ENCODE measurements at places on chromosomes 6 and 20.

DNA sequence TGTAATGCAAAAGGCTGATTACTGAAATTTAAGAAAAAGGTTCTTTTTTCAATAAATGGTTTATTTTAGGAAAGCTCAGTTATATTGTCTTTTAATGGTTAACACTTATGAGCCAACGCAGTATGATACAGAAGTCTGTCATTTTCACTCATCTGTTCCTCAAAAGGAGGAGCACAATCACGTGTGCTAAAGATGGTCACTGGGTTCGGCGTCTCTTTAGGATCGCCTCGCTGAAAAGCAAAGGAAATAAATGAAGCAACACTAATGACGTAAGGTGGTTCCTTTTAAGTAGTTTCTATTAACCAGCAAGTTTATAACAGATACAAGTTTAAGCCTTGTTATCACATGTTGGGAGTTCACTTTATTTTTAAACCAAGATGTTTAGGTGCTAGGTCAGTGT, 125.7 kb downstream of the MAP3K4 start:
- no peak for DNase-seq

DNA sequence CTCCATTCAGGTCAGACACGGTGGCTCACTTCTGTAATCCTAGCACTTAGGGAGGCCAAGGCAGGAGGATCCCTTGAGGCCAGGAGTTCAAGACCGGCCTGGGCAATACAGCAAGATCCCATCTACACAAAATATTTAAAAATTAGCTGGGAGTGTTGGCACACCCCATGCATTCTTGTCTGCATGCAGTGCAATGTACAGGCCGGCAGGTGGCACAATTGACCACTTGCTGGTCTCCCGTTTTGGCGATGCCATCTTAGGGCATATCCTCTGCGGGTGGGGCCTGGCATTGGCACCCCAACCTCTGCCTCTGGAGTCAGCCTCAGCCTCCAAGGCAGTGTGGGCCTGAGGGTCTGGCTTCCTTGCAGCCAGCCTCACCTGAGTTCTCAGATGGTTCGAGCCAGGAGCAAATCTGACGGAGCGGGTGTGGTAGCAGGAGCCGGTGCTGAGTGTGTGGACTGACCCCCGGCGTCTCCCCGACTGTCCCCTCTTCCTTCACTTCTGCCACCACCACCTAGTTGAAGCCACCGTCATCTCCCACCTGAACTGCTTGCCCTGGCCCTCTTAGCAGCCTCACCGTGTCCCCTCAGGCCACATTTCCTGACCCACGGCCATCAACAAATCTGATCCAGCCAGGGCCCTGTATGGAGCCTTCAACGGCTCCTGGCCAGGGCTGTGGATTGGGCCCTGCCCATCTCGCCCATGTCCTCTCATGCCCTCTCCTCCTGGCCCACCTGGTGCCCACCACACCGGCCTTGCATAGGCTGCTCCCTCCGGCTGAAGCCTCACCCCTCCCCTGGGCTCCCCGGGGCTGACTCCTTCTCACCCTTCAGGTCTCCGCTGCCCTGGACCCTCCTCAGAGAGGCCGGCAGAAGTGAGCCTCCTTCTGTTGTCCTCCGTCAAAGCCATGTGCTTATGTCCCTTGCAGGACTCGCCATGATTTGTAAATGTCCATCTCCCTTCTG, 44.0 kb downstream of the EFCAB8 start:
- peak; percentile 54 for DNase-seq

DNA sequence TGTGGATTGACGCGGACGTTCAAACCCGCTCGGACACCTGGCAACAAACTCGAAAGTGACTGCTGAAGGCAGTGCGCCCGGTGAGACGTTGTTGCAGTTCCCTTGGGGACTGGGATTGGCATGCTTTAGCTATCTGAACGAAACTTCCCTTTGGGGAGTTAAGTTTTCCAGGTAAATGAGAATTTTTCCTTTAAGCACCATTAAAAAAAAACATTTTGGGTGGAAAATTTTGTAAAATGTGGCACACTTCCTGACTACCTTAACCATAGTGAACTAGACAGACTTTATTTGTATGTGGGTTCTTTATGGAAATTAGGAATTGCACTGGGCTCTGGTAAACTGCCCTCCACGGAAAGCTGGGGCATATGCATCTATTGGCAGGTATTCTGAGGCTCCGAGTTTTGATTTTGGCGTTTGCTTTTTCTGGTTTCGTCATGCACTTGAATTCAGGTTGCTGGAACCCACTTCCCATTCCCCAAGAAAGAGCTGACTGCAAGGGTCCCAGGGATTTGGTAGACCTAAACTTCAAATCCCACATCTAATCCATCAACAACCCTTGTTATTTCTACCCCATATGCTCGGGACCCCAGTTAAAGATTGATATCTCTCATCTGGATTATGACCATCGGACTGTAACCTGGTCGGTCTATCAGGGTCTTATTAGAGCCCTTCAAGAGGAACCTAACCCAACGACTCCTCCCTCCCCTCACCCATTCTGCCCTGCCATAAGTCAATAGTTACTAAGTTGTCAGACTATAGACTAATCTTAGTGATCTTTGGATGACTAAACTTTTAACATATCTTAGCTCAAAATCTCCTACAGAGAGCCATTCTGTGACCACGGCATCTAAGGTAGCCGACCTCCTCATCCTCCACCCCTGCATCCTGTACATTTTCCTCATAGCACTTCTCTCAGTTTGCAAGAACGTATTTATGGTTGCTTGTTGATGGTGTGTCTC, 800 bp upstream of the DYNLT1 start:
- DNase-seq: no peak

- no peak for DNase-seq
Measured at GRCh38 chr20:62824476-62825332, 7.9 kb downstream of the COL9A3 start.

DNA sequence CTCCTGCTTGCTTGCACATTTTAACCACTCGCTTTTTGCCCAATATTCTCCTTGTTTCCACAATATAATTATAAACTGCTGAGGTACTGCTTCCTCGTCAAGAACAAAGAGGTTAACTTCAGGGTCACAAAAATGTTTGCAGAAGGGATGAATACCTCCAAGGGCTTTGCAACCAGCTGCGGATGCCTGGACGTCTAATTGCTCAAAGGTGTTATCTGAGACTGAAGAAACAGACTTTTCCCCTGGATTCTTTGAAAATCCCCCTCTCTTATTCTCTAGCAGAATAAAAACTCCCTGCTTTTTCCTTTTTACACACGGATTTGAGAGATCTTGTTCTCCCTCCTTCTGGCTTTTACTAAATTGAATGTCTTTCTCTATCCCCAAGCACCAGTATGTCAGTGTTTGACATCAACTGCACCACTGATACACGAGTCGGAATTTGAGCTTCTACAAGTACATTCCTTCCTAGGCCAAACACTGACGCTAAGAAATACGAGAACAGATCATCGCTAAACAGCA, 336 bp upstream of the SMPDL3A start:
- no peak for DNase-seq

- DNase-seq: no peak
Measured at GRCh38 chr6:21331235-21331634, 262.3 kb upstream of the SOX4 start.

- no peak for DNase-seq
Measured at GRCh38 chr6:36227379-36228228, 31.1 kb downstream of the BRPF3 start.

GRCh38 chr6:16092990-16093389, 35.9 kb upstream of the MYLIP start:
- no peak for DNase-seq

DNA sequence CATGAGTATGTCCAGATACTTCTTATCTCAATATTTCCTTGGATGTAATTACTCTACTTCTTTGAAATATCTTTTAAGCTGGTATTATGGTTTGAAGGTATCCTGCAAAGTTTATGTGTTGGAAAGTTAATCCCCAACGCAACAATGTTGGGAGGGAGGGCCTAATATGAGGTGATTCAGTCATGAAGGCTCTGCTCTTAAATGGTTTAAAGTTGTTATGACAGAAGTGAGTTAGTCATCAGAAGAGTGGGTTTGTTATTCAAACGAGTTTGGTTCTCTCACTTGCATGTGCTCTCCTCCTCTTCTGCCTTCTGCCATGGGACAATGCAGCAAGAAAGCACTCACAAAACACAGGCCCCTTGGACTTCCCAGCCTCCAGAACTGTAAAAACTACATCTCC, 176.3 kb downstream of the KCNQ5 start:
- no peak for DNase-seq

DNA sequence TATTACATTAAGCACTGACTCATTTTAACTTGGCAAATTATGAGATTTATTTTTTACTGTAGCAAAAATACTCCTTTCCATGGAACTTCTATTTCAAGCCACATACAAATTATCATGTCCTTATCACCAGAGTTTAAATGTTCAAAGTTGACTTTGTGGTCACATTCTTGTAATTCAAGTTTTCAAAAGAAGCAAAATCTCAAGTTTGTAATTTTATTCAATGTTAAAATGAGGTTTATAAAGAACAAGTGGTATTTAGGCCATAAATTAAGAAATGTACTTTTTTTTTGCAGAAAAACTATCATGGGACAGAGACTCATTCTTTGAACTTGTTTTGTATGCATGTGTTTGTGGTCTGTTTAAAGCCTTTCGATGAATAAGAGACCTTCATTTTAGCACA, 811.5 kb downstream of the TENT5A start:
- DNase-seq: no peak

- DNase-seq: no peak
Measured at GRCh38 chr20:44495802-44496481, 20.3 kb downstream of the TTPAL start.

- no peak for DNase-seq
Measured at GRCh38 chr6:115634887-115635286, 425.8 kb downstream of the FRK start.

DNA sequence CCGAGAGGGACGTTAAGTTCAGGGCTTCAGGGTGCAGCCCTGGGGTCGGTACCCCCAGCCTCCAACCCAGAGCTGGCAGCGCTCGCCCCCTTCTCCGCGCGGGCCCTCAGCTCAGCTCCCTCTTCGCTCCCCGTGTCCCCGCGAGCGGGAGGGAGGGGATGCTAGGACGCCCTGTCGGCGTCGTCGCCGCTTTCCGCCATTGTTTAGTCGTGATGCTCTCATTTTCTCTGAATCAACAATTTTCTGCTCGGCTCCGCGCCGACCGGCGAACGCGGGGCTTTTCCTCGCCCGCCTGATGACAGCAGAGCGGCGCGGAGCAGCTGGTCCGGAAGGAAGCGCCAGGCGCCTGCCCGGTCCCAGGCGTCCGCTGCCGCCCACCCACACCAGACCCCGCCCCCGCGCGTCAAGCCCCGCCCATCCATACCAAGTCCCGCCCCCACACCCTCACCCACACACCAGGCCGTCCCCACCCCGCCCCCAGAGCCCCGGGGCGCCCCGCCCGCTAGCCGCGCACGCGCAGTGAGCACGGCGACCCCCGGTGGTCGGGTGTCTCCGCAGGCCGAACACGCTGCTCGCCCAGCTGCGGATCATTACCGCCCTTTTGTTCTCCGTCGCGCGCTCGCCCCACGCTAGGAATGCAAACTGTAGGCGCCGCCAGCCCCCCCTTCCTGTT, 50.1 kb upstream of the SLC32A1 start:
- DNase-seq: peak; percentile 80

DNA sequence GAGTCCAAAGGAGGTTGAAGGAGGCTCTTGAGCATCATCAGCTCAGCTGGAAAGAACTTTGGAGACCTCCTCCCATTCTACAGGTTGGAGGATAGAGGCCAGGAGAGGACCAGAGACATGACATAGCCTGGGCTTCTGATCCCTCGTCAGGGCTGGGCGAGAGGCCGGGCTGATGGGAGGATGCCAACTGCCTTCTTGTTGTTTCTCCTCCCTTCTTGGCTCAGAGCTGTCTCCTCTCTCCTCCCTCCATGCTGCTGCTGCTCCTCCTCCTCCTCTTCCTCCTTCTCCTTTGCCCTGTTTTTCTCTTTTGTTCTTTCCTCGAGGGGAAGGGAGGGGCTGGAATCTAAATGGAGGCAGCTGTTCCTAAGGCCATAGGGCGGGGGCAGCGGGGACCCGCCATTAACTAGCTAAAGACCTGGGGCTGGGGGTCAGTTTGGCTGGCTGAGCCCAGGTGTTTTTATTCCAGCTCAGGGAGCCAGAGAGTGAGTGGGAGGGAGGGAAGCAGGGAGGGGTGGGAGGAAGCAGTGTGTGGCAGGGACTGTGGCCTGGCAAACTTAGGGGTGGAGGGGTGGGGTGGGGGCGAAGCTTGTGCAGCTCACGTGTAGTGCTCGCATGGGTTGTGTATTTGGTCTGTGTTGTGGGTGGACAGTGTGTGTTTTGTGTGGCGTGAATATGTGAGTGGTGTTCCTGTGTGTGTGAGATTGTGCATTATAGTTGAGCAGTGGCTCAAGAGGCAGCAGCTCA, 84.8 kb downstream of the CD40 start:
- DNase-seq: peak; percentile 17

DNA sequence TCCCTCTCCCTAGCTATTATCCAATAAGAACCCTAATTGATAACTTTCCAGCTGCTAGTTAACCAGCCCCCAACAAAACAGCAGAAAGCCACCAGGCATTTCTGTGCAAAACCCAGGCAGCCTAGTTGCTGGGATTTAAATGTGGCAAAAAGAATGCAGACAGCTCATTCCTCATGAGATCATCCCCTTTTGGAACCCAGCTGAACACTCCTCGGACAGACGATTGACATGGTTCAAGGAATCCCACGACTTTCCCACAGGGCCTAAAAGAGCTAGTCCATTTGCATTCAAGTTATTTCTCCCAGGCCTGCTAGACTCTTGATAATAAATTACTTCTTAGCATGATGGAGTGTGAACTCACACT, 24.0 kb downstream of the JAG1 start:
- no peak for DNase-seq

DNA sequence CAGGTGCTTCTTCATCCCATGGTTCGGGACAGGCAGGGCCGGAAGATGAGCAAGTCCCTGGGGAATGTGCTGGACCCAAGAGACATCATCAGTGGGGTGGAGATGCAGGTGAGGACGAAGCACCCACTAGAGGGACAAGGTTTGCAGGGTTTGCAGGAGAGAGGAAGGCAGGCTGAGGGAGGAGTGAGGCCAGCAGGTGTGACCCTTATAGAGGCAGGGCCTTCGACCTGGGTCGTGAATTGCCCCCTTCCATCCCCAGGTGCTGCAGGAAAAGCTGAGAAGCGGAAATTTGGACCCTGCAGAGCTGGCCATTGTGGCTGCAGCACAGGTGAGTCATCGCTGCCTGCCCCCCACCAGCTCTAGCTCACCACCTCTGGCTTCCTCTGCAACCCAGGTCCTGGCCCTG, 8.4 kb downstream of the VARS2 start:
- DNase-seq: no peak

DNA sequence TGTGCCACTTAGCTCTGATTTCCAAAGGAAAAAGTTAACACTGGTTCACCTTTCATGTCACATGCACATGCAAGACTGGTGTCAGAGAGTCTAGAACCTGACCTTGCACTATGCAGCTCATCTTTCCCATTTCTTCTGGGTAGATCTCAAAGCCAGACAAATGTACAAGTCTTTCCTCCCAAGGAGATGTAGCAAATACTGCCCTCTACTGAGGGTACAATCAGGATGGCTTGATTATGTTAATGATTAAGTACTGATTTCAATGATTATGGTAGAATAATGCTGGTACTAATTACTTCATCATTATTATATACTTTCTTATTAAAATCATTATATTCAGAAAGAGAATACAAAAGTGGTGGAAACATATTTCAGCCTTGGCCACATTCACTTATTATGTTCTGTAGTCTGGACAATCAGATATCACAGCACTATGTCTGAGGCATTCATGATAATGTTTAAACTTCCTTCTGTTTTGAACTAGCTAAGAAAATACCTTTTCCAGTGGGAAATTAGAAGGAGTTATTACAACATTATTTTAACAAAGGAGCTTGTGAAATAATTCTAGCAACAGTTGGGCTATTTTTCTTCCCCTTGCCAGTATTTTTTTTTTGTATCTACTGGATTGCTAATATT, 68.5 kb upstream of the FOXO3 start:
- no peak for DNase-seq
